ENCODE measurements at places on chromosomes 5 and 9. TPM values are rescaled to one million over a fixed set of nuclear protein-coding genes. Genes with fewer than 3 reads are reported as not detected.

The TPPP gene
- total RNA-seq, result 0.40 TPM

The C5orf34 gene
- total RNA-seq, result 9.8 TPM

The AUH gene
- total RNA-seq, result 17.2 TPM

The NKD2 gene
- 0.23 TPM for total RNA-seq

The S1PR3 gene
- not detected for total RNA-seq

The SPINK9 gene
- not detected for total RNA-seq

The ZNF608 gene
- not detected for total RNA-seq

The CER1 gene
- total RNA-seq, result not detected

The GKAP1 gene
- 5.9 TPM for total RNA-seq

The GALNT12 gene
- 12.2 TPM for total RNA-seq

The SLC27A6 gene
- total RNA-seq, result not detected

The SEMA6A gene
- not detected for total RNA-seq

The FAM78A gene
- 102 TPM for total RNA-seq

The ATOX1 gene
- 48.1 TPM for total RNA-seq

The PTPDC1 gene
- total RNA-seq, result 7.2 TPM

The TIMD4 gene
- 3.7 TPM for total RNA-seq

The PAEP gene
- total RNA-seq, result not detected

The TEK gene
- not detected for total RNA-seq

The PCDHA4 gene
- total RNA-seq, result not detected

The SH3TC2 gene
- total RNA-seq, result not detected

The ZCCHC10 gene
- 22.8 TPM for total RNA-seq

The DEPDC1B gene
- 27.1 TPM for total RNA-seq

The MEGF10 gene
- total RNA-seq, result not detected

The ORM2 gene
- total RNA-seq, result not detected

The ADAMTSL1 gene
- not detected for total RNA-seq

The NCBP1 gene
- 37.3 TPM for total RNA-seq

The ZDHHC11 gene
- total RNA-seq, result 12.8 TPM

The SHOC1 gene
- not detected for total RNA-seq

The PCAT7 gene
- not detected for total RNA-seq

The PCDHGB2 gene
- total RNA-seq, result 0.64 TPM

The PITX1 gene
- total RNA-seq, result not detected

The NTMT1 gene
- 30.1 TPM for total RNA-seq

The YTHDC2 gene
- 37.9 TPM for total RNA-seq

The LTC4S gene
- 6.3 TPM for total RNA-seq

The SPAG8 gene
- 4.6 TPM for total RNA-seq

The PLCXD3 gene
- total RNA-seq, result not detected

The DAPK1 gene
- total RNA-seq, result 1.3 TPM

The SMIM33 gene
- 0.44 TPM for total RNA-seq

The MEIKIN gene
- 0.55 TPM for total RNA-seq

The SPINK6 gene
- total RNA-seq, result not detected

The OR5C1 gene
- not detected for total RNA-seq

The SPATA31E1 gene
- not detected for total RNA-seq

The SERF1A gene
- 6.8 TPM for total RNA-seq

The IL4 gene
- total RNA-seq, result 1.8 TPM

The PCDHA9 gene
- total RNA-seq, result not detected

The ERCC8 gene
- total RNA-seq, result 8.8 TPM

The KIF20A gene
- total RNA-seq, result 51.0 TPM

The LURAP1L gene
- not detected for total RNA-seq

The SLCO6A1 gene
- total RNA-seq, result not detected

The RNF208 gene
- 5.0 TPM for total RNA-seq

The RGP1 gene
- 29.1 TPM for total RNA-seq

The RGS7BP gene
- total RNA-seq, result not detected

The MLANA gene
- total RNA-seq, result not detected

The GRIN1 gene
- not detected for total RNA-seq

The MOB3B gene
- 3.6 TPM for total RNA-seq

Measured in activated naive CD8-positive, alpha-beta T cell treated with anti-CD3 and anti-CD28 coated beads, Interleukin-2, amount 10 ng/mL, durations not matched to agents 7 days and 5 days (primary cell).